ENCODE measurements at places on chromosomes 1 and 21.

- no peak for DNase-seq
Measured at GRCh38 chr1:206102292-206102936, 14.8 kb downstream of the AVPR1B start.

GRCh38 chr1:15956150-15956549 lies 19.8 kb downstream of the ZBTB17 start:
- no peak for DNase-seq

DNA sequence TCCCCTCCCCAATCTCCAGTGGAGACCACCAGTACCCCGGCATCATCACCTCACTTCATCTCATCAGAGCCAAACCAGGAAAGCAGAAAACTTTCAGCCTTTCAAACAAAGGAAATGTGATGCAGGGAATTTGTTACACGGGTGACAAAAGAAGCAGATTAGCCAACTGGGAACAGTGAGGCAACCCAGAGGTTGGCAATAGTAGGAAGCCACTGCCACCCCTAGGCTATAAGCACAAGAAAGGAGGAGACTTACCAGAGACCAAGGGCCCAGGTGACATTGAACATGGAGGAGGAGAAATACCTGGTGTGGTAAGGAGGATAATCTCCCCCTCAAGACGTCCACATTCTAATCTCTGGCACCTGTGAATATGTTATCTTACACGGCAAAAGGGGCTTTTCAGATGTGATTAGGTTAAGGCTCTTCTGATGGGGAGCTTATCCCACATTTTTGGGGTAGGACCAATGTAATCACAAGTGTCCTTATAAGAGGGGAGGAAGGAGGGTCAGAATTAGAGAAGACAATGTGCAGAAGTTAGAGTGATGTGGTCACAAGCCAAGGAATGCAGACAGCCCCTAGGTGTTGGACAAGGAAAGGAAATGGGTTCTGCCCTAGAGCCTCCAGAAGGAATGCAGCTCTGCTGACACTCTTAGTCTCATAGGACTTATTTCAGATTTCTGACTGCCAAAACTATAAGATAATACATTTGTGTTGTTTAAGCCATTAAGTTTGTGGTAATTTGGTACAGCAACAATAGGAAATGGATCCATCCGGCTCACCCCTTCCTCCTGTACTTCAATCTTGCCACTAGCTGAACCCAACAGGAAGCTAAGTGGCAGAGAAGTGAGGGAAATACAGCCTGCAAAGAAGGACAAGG lies 83.6 kb upstream of the VAV3 start:
- no peak for DNase-seq

GRCh38 chr1:164477343-164477742 lies 81.6 kb upstream of the PBX1 start:
- DNase-seq = no peak

- no peak for DNase-seq
Measured at GRCh38 chr1:111948209-111949171, 41.0 kb downstream of the KCND3 start.

DNA sequence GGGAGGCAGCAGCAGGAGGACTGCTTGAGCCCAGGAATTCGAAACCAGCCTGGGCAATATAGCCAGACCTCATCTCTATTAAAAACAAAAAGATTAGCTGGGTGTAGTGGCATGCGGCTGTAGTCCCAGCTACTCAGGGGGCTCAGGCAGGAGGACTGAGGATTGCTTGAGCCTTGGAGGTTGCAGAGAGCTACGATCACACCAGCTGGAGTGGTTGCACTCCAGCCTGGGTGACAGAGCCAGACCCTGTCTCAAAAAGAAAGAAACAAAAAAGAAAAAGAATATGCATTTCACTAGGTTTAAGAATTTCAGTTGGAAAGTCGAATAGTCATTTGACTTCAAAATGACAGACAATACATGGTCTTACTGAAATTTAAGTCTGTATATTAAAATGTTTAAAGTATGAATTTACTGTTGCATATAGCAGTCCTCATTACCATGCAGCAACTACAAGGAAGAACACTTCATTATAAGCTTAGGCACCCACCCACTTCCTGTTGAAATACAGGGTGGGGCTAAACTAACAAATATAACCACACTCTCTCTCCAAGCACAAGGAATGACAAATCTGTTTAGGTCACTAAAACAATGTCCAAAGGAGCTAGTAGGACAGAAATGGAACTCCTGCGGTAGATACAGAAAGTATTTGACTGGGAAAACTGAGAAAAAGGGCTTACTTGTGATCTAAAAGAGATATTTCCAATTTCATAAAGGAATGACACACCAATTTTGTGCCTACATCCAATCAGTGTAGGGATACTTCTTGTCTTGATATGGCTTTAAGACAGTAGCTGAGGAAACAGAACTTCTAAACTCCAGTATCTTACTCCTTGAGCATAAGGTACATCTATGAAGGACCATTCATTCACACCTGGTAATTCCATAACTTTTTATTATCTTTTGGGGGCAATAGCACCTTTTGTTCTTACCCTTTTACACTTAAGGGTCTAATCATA lies 44.1 kb downstream of the GPR3 start:
- DNase-seq = no peak

All from activated gamma-delta T cell treated with anti-CD3 and anti-CD28 coated beads, Interleukin-2, amount 50 U/mL, for 16 hours (primary cell).